Kidney (tissue), 22 donors: ENCODE measurements at places on chromosomes 13 and 19.

- no peak for DNase-seq
Measured at GRCh38 chr19:39969266-39969665, 1.7 kb upstream of the PSMC4 start.

DNA sequence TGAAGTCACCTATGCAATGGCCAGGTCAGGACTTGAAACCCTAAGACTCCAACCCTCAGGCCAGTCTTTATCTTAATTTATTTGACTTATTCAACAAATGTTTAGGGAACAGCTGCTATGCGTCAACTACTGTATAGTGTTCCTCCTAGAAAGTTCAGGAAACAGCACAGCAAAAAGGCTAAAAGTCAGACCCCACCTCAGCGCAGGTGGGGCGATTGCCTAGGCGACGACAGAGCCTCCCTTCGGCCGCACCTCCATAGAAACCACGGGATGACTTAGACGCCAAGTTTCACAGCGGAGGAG lies 502 bp downstream of the VRK3 start:
- DNase-seq: no peak

DNA sequence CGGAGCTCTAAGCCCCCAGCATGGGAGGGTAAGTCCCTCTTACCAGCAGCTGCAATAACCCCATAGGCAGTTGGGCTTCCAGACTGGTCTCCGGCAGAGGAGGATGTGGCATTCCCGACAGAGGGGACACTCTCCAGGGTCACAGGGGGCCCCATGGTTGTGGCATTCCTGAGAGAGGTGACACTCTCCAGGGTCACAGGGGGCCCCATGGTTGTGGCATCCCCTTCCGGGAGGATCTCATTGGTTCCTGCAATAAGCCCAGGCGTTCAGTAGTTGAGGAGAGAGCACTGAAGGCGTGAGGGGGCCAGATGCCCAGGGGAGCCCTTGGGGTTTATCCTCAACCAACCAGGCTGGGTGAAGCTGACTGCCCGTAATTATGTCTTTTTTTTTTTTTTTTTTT lies 5.4 kb downstream of the CD320 start:
- no peak for DNase-seq

DNA sequence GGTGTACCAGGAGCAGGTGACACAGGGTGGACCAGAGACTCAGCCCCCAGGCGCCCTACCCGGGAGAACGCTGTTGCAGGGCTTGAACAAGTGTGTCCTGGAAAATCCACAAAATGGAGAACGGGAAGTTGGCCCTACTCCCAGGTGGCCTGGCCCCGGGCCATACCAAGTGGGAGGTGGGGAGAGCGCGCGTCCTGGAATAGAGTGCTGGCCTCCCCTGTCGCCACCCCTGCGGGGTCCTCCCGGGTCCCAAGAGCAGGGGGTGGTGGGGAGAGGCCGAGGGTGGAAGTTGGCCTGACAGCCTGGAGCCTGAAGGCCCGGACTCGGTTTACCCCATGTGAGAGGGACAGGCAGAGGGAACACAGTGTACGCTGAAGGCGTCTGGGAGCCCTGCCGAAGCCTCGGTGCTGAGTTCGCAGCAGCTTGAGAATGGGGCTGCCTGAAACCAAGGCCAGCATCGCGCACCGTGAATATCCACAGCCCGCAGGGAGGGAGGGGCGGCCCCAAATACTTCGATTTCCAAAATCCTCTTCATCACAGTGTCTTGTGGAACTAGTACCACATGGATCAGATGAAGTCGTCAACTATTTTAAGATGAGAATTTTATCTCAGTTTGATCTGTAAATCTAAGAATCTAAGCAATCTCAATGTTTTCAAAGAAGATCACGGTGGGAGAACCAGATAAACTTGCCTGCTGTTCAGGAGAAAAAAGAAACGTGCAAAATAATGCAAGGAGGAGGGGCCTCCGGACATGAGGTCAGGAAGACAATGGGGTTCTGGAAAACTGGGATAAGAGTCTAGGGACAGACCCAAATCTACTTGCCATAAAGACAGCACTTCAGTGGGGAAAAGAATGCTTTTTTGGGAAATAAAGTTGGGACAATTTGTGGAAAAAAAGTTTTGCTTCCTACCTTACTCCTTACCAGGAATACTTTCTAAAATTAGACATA lies 10.4 kb upstream of the KLF16 start:
- no peak for DNase-seq

DNA sequence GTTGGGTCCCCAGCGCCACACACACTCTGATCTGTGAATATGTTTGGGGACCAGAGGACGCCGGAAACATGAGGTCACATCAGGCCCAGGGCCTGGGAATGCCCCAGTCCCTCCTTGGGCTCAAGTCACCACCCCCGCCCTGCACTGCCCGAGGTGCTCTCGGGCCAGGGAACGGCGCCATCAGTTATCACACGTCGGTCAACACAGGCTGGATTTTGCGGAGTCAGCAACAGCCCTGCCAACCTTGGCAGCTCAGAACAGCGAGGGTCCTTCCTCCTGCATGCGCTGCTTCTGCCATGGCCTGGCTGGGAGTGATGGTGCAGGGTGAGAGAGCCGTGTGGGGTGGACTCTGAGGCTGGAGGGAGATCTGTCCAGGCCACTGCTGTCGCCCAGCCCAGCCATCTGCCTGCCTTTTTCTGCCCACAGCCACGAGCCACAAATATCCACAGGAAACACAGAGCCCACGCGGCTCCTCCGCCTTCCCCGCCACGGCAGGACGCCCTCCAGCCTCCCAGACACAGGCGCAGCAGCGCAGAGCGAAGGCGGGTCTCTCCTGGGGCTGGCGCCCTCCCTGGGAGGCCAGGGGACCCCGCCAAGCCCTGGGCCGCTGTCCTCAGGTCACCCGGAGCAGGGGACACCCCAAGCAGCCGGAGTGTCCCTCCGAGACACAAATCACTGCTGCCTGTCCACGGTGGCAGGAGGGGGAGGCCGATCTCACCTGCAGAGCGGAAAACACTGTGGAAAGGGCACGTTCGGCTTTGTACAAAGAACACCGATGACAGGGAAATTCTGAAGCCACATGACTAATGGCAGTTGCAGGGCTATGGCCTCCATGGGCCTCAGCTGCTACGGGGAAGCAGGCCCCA lies 31.6 kb upstream of the CACTIN start:
- DNase-seq: no peak

- no peak for DNase-seq
Measured at GRCh38 chr13:61770681-61771080, 355.0 kb upstream of the PCDH20 start.

GRCh38 chr19:55208880-55209692 lies at the start of gene PTPRH:
Gene PTPRH (minus strand): TSS chr19:55209501. CDS start chr19:55209433, 68 bp downstream.
- no peak for DNase-seq

GRCh38 chr13:51624695-51625345 lies 40.6 kb downstream of the WDFY2 start:
- no peak for DNase-seq

DNA sequence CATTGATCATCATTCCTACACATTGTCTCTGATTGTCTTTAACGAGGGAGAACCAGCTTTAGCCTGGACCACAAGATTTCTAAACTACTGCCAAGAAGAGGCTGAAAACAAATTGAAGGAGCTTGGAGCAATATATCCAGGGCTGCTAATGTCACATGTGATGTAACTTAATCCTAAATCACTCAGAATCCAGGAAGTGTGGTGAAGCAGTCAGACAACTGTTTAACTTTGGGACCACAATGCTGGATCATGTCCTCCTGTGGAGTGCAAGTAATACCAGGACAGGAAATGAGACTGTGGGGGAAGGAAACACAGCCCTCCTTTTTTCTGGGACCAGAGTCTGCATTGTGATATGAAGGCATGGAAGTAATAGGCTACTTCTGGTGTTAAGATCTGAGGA lies 430.2 kb downstream of the KCTD12 start:
- peak; percentile 69 for DNase-seq

- DNase-seq: no peak
Measured at GRCh38 chr13:43469791-43470190, 317.0 kb downstream of the ENOX1 start.

GRCh38 chr19:19043881-19044280 lies 10.5 kb downstream of the ARMC6 start:
- DNase-seq: no peak

GRCh38 chr13:104491916-104492315 lies 1425.7 kb upstream of the SLC10A2 start:
- no peak for DNase-seq

DNA sequence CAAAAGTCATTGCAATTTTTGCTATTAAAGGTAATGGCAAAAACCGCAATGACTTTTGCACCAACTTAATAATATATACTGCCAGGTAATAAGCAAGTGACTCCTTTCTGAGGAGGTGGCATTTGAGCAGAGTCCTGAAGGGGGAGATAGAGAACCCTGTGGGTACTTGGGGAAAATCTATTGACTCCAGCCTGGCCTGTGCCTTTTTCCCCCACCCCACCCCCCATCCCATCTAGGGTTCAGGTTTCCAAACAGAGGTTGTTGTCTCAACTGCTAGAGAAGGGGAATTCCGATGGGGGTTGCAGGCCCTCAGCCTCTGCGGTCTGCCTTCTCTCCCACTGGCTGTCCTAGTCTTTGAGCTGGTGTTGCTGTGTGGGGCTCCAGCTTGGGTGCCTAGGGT lies 11.5 kb downstream of the S1PR2 start:
- peak; percentile 47 for DNase-seq

- peak; percentile 89 for DNase-seq
Measured at GRCh38 chr19:44741841-44742329, 6.6 kb upstream of the BCL3 start.

- DNase-seq: no peak
Measured at GRCh38 chr19:17149393-17150135, 65.6 kb upstream of the USE1 start.

DNA sequence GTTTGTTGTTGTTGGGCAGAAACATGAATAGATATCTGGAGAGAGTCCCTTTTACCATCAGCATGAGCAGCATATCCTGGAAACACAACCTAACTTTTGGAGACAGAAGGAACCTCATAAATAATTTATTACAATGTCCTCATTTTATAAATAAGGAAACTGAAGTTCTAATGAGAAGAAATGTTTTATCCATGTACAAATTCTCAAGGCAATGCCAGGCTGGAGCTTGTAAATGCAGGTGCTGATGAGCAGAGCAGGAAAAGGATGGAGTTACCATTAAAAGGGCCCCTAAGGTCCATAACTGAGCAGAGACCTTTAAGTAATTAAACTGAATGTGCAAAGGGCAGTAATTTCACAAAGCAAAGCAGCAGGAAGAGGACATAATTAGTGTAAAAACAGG lies 17.3 kb downstream of the LCP1 start:
- DNase-seq: no peak

GRCh38 chr13:89279374-89279773 lies 1608.2 kb downstream of the SLITRK5 start:
- DNase-seq: no peak

- no peak for DNase-seq
Measured at GRCh38 chr13:105232006-105232405, 1303.5 kb downstream of the EFNB2 start.

DNA sequence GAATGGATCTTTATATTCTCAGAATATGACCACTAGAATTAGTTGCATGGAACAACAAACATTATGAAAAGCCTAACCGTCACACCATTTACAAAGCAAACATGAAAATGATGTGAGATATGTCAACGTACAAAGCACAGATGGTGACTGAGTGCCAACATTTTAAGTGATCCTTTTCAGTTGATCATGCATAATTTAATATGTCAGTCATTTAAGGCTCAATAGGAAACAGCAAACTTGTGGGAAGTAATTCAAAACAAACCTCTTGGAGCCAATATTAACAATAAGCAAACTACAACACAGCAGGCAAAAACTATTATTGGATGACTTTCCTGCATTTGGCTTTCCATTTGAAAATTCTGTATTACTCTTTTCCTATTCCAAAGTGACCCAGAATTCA lies 277.6 kb downstream of the SLITRK6 start:
- no peak for DNase-seq

GRCh38 chr13:97379386-97379785 lies 54.6 kb upstream of the RAP2A start:
- DNase-seq: no peak

DNA sequence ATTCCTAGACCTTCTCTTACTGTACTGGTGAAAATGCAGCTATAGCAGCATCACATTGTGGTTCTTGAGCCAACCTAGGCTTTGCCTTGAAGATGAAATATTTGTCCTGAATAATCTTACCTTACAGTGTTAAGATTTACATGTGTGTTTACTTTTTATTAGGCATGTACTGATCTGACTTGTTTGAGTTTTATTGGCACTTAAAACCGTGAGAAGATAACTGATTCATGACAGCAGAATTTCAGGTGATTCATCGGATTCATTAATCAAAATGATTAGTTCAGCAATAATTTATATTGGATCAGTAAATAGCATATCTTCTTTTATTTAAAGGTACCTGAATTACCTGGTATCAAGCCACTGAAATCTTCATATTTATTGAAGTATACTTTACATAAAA lies 296.3 kb downstream of the KLF5 start:
- DNase-seq: no peak

DNA sequence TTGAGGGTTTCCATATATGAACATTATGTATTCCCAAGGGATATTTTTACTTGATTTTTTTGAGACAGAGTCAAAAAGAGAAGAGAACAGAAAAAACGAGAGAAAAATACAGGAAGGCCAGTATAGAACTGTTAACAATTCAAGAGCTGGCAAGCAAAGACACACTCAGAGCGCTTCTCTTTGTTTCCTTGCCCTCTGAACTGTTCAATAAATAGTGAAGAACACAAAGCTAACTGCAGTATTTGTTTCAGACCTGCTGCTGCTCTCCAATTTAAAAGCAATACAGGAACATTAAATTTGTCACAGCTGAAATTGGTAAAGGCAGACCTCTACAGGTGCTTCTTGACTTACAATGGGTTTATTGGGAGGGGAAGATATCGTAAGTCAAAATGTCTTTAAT lies 14.0 kb upstream of the NEK3 start:
- no peak for DNase-seq

GRCh38 chr19:35430409-35431144 lies 17.5 kb upstream of the FFAR2 start:
- DNase-seq: no peak

GRCh38 chr19:8640402-8641004 lies 10.1 kb downstream of the NFILZ start:
- DNase-seq: no peak

DNA sequence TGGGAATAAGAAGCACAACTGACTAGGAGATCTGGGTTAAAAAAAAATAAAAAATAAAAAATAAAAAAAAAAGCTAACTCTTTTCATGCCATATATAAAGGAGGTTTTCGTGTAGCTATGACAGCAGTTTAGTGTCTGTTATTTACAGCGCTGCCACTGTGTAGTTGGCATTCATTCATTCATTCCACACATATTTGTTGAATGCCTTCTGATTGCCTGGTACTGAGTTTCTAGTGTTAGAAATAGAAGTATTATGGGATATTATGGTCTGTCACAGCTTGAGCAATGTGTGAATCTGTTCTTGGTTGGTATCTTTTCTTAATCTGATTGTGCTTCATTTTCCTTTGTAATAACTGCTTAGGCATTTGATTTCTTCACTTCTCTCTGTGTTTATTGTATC lies 237.4 kb downstream of the NBEA start:
- no peak for DNase-seq
